Natural killer cell treated with Interleukin-12 subunit alpha and Interleukin-12 subunit beta and Interleukin-15 and Interleukin-18, amount 100 ng/mL, for 72 hours (primary cell): ENCODE measurements at places on chromosomes 2 and 18.

DNA sequence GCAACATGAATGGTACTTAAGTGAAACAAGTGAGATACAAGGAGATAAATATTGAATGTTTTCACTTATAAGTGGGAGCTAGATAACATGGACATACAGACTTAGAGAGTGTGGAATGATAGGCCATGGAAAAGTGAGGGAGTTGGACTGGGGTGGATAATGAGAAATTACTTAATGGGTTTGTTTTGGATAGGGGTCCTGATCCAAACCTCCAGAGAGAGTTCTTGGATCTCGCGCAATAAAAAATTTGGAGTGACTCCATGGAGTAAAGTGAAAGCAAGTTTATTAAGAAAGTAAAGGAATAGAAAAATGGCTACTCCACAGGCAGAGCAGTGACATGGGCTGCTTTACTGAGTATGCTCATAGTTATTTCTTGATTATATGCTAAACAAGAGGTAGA is 508.9 kb downstream of the CNTNAP5 start:
- no peak for DNase-seq
- no peaks in the 10 kb centered on the region for H3K36me3 ChIP-seq
- H3K4me3 ChIP-seq = no peak overlapping the region
- H3K27me3 ChIP-seq = no peaks in the 10 kb centered on the region

DNA sequence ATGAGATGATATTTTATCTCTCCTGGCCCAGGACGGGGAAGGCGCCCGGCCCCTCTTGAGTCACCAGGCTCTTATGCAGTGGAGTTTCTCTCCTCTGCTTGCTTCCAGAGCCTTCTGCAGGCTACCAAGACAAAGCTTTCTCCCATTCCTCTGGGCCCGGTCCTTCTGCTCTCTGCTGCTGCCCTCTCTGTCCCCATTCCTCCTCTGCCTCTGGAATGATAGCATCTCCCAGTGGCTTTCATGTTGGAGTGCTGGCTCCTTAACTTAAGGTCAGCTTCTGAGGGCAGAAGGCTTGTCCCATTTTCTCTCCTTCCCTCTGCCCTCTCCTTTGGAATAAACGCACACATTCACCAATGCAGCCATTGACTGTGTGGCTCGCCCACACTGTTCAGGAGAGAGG is 86.2 kb downstream of the SDC1 start:
- no peaks in the 10 kb centered on the region for H3K36me3 ChIP-seq
- no peak overlapping the region for H3K4me3 ChIP-seq
- no peak for DNase-seq
- H3K4me1 ChIP-seq = no peaks in the 10 kb centered on the region

GRCh38 chr2:166560022-166560421 is 66.0 kb upstream of the SCN7A start:
- H3K4me1 ChIP-seq = no peaks in the 10 kb centered on the region
- H3K36me3 ChIP-seq = no peaks in the 10 kb centered on the region
- no peak overlapping the region for H3K27ac ChIP-seq

DNA sequence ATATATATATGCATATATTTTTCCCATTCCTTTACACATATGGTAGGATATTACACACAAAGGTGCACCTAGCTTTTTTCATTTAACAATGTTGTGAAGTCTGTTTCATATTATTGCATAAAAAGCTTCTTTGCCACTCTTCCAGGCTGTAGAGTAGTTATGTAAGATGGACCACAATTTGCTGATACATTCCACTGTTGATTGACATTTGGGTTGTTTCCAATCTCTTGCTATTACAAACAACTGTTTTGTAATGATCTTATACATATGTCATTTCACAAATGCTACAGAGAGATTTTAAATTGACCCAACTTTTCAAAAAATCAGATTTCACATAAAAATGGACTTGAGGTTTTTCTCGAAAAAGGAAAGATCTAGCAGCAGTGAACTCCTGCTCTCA is 301.4 kb downstream of the CDCA7 start:
- no peaks in the 10 kb centered on the region for H3K36me3 ChIP-seq
- H3K4me1 ChIP-seq = no peaks in the 10 kb centered on the region
- DNase-seq = no peak
- no peak overlapping the region for H3K27ac ChIP-seq
- H3K27me3 ChIP-seq = peaks cover 29% of the 10 kb centered on the region

DNA sequence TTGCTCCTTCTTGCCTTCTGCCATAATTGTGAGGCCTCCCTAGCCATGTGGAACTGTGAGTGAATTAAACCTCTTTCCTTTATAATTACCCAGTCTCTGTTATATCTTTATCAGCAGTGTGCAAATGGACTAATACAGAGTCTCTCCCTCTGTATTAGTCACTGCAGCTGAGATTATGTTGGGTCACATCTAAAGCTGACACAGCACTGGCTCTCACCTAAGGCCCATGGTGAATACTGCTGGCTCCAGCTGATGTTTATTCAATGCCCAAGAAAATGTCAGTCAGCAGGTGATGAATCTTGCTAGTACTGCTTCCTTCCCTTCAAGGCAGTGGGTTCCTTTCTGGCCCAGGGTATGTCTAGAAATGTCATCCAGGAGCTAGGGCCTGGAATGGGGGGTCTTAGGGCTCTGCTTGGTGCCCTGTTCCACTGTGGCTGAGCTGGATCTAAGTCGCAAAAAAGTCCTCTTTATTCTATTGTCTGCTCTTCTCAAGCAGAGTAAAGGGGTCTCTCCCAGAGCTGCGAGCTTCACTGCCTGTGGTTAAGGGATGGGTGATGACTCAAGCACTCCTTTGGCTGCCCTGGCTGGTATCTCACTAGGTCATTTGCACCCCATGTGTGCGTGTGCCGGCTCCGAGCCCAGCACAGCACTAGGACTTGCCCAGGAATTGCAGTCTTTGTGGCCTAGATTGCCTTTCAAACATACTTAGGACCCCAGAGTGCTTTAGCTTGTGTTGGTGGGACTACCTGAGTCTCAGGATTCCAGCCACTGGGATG is 29.9 kb downstream of the PPP1R1C start:
- H3K27me3 ChIP-seq = peaks cover 6% of the 10 kb centered on the region
- no peaks in the 10 kb centered on the region for H3K4me1 ChIP-seq
- H3K36me3 ChIP-seq = no peaks in the 10 kb centered on the region

DNA sequence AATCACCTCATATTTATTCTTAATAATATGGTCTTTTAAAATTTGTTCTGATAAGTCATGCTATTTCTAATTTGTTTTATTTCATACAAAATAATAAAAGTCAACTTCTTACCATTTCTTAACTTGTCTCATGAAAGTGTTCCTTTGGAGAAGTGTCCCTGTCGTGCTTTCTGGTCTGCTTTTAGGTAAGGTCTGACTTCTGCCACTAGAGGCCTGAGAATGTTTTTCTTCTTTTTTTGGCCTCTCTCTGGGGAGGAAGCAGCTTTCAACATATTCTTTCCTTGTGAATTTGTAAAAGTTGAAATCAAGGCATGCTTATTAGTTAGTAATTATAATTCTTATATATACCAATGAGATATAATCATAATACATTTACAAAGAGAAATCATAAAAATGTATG is 39.4 kb downstream of the MAP2 start:
- no peaks in the 10 kb centered on the region for H3K36me3 ChIP-seq
- no peaks in the 10 kb centered on the region for H3K27me3 ChIP-seq
- no peak overlapping the region for H3K27ac ChIP-seq
- no peak for DNase-seq
